Body of pancreas (tissue), 4 donors: ENCODE measurements at places on chromosomes 16 and 17. TPM values are rescaled to one million over a fixed set of nuclear protein-coding genes. Genes with fewer than 3 reads are reported as not detected.

PHF12 gene
- total RNA-seq: 22.1 TPM

NAGS gene
- 2.1 TPM for total RNA-seq

TNFRSF17 gene
- total RNA-seq: not detected

ZNF287 gene
- 7.6 TPM for total RNA-seq

ABR gene
- 46.8 TPM for total RNA-seq

PABPN1L gene
- total RNA-seq: not detected

LRRC37A gene
- 0.78 TPM for total RNA-seq

KDM6B gene
- 7.5 TPM for total RNA-seq

IL34 gene
- 3.0 TPM for total RNA-seq

CCL4 gene
- not detected for total RNA-seq

SGSH gene
- total RNA-seq: 29.6 TPM

ESRP2 gene
- 56.0 TPM for total RNA-seq

KRTAP4-9 gene
- not detected for total RNA-seq

ACSM2A gene
- not detected for total RNA-seq

TBC1D3G gene
- not detected for total RNA-seq

HBA2 gene
- 23.4 TPM for total RNA-seq

PRR15L gene
- total RNA-seq: 63.3 TPM

ALDH3A1 gene
- total RNA-seq: 0.33 TPM
